ENCODE measurements at places on chromosomes 12 and 14.

GRCh38 chr12:114765960-114766691, 82.2 kb upstream of the TBX3 start:
- DNase-seq, result no peak

- DNase-seq, result peak; percentile 78
Observed at GRCh38 chr14:91396959-91397815, 20.4 kb downstream of the CCDC88C start.

DNA sequence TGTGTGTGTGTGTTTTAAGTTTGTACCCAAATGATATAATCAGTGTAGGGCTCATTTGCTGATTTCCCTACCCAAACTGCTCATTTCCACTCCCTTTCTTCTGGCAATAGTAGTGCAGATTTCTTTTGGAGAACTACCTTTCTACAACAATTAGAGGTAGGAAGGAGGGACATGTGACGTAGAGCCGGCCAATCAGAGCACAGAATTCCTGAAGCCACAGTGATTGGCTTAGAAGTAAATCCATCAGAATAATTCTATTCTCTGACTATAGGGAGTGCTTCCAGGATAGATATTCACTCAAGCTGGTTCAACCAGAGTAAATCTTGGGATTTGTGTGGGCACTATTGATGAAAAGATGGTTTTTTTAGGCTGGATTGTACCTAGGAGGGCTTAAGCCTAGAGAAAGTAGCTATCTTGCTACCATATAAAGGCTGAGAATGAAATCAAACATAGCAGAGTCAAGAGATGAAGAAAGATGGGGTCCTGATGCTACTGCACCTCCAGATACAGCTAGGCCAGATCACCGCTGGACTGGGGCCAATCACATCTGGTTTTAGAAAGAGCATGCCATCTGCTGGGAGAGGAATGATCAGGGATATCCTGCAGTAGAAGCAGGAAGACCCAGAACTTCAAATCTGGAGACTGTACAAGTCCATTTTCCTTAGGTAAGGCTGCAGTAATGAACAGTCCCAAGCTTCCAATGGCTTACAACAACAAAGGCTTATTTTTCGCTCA, 54.1 kb upstream of the NUAK1 start:
- no peak for DNase-seq

GRCh38 chr14:32007755-32008362, 69.2 kb upstream of the ARHGAP5 start:
- DNase-seq, result no peak

- no peak for DNase-seq
Observed at GRCh38 chr12:120132863-120133385, 16.4 kb upstream of the RAB35 start.

DNA sequence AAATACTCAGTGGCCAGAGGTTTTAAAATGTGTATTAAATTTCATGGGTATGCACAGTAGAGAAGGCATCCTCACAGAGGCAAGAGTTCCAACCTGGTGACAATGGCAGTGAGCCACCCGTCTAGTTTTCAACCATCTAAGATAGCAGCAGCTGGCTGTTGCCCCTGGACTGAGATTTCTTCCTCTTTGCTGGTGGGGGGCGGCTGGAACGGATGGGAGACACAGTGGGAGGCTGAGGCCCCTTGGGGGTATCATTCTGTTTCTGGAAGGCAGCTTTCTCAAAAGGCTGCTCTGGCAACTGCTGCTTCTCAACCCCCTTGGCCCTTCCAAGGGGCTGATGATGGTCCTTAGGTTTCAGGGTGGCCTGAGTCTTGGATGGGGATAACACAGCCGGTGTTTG, 1.0 kb upstream of the IFFO1 start:
- no peak for DNase-seq

DNA sequence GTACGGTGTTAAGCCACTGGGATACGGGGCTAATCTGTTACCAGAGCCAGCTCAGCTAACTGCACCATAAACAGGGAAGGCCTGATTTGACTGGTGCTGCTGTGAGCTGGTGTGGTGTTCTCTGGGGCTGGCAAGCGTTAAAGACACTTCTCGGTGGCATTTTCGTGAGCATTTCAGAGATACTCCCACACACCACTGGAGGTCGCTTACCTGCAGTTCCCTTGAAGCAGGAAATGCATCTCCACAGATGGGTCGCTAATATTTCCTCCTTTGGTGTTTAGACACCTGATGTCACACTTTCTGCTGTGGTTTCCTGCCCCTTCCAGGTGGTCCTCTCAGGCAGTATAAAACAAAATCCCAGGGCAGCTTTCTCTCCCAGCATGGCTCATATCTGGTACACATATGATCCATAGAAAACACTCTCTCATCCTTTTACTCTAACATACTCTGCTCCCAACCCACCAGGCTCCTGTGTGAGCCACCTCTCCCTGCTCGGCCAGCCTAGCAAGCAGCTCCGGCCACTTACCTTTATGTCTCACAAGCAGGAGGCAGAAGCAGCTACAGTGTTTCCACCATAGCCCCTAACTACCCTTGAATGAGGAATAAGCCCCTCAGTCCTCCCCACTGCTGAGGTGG, 129.9 kb upstream of the GRIN2B start:
- peak; percentile 22 for DNase-seq

- no peak for DNase-seq
Observed at GRCh38 chr14:22405201-22405600, 183.8 kb downstream of the DAD1 start.

- DNase-seq, result no peak
Observed at GRCh38 chr12:113092607-113093408, 36.3 kb downstream of the DTX1 start.

DNA sequence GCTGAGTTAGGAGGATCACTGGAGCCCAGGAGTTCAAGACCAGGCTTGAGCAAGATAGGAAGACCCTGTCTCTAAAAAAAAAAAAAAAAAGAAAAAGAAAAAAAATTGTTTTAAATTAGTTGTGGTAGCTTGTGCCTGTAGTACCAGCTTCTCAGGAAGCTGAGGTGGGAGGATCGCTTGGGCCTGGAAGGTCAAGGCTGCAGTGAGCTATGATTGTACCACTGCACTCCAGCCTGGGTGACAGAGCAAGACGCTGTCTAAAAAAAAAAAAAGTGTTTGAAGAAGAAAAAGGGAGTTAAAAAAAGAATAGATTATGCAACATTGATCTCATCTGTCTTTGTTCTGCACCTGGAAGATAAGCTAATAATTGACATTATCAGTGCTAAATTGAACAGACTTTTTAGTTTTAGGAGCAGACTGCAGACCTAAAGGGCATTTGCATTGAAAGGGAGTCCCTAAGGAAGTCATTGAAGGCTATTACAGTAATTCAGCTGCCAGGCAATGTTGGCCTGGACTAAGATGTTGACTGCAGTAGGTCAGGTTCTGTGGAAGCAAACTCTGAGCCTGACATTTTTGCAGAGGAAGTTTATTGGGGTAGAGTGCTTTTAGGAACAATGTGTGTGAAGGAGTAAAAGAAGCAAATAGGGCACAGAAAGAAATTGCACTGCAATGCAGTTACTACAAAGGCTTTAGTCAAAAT, 215.8 kb downstream of the PCNX1 start:
- DNase-seq, result no peak

DNA sequence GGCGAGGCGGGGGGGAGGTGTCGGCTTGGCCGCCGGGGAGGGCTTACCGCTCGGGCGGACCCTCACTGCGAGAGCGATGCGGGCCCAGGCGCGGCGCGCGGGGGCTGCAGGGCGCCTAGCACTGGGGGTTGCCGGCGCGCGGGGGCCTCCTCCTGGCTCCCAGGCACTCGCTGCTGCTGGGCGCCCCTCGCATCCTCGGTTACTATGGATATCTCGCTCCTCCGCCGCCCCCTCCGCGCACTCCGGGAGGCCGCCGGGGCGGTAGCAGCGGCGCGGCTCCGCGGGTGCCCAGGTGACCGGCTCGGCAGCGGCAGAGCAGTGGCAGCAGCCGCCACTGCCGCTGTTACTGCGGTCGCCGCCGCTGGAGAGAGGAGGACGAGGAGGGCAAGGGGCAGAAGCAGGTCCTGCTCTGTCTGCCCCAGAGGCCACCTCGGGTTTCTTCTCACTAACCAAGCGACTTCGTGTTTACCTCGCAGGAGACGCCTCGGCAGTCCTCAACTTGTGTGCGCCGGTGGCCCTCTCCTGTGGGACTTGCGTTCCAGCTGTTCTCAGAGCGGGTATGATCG, 250.1 kb downstream of the APAF1 start:
- peak; percentile 33 for DNase-seq

- no peak for DNase-seq
Observed at GRCh38 chr12:109069307-109070271, 17.2 kb downstream of the USP30 start.

DNA sequence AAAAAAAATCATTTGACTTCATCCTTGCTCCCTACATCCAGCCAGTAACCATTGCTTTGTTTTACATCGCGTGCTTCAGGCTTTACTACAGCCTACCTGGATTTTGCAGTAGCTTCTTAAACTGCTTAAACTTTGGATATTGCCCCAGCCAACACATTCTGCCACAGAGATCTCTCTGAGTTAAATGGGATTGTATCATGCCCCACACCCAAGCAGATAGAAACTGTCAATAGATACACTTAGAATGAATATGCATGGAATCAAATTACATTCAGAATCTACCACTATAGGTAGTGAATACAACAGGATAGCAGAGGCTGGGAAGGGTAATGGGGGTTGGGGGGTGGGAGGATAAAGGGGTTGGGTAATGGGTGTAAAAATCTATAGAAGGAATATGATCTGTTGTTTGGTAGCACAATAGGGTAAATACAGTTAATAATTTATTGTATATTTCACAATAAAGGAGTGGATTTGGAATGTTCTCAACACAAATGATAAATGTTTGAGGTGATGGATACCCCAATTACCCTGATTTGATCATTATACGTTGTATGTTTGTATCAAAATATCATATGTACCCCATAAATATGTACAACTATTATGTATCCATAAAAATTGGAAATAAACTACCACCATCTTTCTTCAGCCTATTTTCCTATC, 2.7 kb upstream of the MYRFL start:
- no peak for DNase-seq

Measured in HuH-7.5 (cell line).